ENCODE measurements at places on chromosomes 12 and 14.

- DNase-seq, result no peak
These were observed 53.4 kb upstream of the ABCD2 start for GRCh38 chr12:39672976-39673375.

DNA sequence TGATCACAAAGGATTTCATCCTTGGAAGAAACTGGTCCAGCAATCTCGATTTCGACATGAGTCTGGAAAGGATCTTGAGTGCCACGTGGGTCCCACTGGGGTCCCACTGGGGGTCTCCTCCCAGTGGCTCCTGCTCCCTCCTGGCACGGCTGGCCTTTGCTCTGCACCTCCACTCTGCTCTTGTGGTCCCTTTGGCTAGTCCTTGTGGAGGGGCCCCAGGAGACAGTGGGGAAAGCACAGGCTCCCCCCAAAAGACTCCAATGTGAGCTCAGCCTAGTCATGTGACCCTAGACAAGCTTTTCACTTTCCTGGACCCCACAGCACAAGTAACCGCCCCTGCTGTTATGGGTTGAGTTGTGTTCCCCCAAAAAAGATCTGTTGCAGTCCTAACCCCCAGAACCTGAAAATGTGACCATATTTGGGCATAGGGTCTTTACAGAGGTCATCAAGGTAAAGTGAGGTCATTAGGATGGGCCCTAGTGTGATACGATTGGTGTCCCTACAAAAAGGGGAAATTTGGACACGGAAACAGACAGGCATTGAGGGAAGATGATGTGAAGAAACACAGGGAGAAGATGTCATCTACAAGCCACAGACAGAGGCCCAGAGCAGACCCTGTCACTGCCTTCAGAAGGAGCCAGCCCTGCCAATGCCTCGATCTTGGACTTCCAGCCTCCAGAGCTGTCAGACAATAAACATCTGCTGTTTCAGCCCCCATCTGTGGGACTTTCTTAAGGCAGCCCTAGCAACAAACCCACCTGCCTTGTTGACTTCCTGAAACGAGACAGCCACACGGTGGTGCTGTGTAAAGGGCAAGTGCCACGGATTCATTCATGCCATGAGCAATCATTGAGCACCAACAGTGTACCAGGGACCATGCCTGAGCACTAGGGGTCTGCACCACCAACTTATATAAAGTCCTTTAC, 23.8 kb upstream of the PPP2R5C start:
- no peak for DNase-seq

DNA sequence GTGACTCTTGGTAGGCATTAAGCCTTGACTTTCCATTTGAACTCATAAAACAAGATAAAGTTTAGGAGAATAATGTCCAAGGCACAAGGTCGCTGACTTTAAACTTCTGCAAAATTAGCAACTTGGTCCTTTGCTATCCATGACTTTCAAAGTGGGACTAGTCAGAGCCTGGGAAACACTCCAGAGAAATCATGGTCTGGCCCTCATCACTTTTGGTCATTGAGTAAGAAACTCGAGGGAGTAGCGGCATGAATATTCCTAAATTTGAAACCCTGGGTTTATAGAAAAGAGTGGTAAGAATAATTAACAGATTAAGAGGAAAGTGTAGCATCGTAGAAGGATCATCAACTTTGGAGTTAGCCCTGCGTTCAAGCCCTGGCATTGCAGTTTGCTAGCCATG, 16.9 kb upstream of the APPL2 start:
- no peak for DNase-seq

DNA sequence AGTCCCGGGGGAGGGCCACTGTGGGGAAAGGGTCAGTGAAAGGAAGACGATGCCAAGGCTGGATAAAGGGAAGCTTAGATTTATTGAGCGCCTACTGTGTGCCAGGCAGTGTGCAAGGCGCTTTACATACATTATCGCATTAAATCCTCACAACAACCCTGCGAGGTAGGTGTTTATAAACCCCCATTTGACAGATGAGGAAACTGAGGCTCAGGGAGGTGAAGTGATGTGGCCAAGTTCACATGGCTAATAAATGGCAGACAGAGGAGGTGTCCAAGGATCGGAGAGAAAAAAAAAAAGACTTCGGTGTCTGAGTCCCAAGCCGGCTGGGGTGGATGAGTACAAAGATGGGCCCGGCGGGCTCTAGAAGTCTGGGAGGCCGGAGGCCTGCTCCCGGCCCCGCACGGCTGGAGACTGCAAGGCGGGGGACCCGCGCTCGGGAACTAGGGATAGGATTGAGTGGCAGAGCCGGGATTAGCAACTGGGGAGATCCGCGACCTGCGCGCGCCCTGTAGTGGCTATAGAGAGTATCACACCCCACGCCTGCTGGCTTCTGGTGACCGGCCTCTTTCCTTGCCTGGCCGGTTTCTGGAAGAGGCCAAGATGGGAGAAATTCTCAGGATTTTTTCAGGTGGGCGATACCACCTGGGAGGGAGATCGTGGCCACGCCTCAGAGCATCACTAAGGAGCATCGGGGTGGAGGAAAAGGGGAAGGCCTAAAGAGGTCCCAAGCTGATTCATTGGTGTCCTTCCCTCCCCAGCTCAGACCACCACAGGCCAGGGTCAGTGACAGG, 3.9 kb downstream of the DDN start:
- DNase-seq, result peak; percentile 99

GRCh38 chr12:55720894-55721444, 776 bp downstream of the RDH5 start:
- DNase-seq, result peak; percentile 69

DNA sequence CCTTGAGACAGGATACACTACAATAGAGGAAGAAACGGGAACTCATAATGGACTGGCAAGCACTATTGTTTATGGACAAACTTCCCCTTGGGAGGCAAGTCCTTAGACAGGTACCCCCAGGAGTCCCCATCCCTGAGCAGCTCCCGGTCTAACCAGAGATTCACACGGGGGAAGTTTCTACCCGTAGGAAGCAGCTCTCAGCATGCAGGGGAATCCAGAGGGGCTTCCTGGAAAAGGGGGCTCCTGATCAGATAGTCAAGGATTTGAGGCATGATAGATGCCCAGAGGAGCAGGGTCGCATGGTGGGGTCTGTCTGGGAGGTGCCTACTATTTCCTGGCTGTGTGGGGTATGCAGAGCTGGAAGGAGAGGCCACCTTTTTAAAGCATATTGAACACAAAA, 282.4 kb upstream of the RTL1 start:
- DNase-seq, result no peak

DNA sequence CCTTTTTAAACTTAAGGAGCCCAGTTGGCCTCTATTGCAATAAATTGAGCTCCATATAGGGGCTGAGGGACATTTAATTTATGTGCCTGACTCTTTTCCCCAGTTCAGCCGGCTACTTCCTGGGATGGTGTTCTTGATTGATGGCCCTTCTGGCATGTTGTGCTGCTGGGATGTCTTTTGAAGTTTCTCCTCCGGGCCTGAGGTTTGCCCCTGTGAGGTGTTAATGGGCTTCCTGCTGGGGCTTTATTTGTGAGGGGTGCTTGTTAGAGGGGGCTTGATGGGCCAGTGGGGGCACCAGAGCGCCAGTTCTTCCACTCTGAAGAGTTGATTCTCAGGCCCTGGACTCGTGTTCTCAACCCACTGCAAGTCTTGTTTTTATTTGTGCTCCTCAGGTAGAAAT, 69.6 kb downstream of the CHST11 start:
- no peak for DNase-seq

GRCh38 chr12:124172636-124173035, 122.3 kb upstream of the RFLNA start:
- no peak for DNase-seq

DNA sequence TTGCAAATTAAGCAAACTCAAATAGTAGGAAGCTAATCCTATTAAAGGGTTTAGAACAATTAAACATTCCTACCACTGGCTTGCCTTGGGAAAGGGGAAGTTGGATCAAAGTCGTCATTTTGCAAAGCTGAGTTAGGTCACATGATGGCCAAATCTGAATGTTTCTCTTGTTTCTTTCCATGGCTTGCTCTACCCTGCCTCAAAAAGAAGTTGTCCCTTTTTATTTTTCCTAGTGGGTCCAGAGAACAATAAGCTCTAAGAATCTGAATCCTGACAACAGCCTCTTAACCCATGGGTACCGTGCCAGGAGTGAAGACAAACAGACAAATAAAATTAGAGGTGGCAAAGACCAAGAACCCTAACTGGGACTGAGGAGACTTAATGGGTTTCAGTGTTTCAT, 26.2 kb upstream of the NPFF start:
- no peak for DNase-seq

DNA sequence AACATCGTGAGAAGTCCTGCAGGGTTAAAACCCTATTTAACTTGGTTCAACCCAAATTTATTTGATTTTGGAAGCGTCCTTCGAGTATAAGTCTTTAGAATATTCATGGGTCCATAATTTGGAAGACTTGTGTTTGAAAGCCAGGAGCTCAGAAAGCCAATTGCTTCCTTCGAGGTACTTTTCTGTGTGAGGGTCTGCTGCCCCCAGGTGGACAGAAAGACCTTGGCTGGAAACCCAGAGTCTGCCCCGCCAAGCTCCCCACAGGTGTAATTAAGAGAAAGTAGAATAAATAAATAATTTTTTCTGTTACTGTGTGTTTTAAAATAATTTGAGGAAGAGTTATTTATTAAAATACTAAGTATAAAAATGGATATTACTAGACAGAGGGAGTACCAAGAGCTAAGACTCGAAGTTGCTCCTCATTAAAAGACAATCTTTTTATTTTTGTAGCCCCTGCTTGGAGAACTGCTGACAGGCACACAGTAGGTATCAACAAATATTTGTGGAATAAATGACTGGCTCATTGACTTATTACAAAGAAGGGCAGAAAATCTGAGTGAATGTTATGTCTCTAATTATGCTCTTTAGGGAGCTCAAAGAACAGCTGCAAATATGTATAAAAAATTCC, 105.8 kb downstream of the PAH start:
- no peak for DNase-seq

DNA sequence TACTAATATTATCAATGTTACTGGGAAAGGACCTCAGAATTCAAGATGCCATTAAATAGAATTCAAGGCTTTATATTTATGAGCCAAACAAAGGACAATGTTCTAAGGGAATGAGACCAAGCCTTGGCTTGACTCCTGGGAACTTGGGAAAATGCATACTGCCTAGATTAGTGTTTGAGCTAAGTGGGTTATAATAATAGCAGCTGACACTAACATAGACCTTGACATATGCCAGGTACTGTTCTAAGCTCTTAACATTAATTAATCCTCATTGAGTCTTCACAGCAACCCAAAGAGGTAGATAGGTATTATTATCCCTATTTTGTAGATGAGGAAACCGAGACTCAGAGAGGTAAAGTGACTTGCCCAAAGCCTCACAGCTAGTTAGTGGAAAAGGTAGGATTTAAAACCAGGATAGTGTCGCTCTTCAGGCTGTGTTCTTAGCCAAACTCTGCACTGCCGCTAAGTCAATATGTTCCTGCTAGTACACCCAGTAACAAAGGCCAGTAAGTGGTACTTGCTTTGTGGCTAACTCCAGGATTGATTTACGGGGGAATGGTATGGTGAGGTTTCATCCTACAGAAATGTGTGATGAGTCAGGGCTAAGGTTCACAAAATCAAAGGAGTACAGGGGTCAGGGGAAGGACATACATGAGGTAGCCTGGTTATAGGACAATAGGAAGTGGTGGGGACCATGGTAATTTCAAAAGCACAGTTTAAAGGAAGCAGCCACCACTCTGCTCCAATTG, 35.8 kb upstream of the PRKAB1 start:
- DNase-seq, result no peak

- no peak for DNase-seq
These were observed 22.9 kb upstream of the KTN1 start for GRCh38 chr14:55556929-55557623.

- DNase-seq, result no peak
These were observed 26.3 kb upstream of the CISTR start for GRCh38 chr12:53777936-53778644.

All from HuH-7.5 (cell line).